ENCODE measurements at places on chromosomes 13 and 19.

DNA sequence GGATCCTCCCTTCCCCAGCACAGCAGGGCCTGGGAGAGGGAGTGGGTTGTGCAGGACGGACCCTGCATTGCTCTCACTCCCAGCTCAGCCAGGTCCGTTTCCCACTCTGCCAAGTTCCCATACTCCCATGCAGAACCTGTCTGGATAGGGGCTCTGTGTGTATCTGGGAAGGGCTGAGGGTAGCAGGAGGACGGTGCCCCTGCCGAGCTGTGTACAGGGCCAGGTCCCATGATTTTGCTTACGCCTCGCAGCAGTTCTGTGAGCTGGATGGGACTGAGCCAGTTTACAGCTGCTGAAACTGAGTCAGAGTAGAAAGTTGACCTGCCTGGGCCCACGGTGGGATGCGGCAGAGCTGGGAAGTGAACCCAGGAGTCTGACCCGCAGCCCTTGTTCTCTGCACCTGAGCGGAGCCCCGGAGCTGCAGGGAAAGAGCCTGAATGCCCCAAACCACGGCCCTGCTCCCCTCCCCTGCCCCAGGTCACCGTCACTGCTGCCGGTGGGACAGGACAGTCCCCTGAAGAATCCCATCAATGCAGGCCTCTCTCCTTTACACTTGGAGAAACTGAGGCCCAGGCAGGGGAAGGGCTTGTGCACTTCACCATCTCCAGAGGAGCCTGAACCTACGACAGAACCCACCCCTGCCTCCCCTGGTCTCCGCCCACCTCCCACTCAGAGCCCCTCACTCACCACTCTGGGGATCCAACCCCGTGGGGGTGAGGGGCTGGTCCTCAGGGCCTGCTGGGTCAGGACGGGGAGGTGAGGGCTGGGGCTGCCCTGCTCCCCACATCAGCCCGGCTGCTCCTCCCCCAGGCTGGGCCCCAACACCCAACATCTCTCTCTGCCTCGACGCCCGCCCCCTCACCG lies 3.5 kb downstream of the LILRB5 start:
- DNase-seq: no peak

DNA sequence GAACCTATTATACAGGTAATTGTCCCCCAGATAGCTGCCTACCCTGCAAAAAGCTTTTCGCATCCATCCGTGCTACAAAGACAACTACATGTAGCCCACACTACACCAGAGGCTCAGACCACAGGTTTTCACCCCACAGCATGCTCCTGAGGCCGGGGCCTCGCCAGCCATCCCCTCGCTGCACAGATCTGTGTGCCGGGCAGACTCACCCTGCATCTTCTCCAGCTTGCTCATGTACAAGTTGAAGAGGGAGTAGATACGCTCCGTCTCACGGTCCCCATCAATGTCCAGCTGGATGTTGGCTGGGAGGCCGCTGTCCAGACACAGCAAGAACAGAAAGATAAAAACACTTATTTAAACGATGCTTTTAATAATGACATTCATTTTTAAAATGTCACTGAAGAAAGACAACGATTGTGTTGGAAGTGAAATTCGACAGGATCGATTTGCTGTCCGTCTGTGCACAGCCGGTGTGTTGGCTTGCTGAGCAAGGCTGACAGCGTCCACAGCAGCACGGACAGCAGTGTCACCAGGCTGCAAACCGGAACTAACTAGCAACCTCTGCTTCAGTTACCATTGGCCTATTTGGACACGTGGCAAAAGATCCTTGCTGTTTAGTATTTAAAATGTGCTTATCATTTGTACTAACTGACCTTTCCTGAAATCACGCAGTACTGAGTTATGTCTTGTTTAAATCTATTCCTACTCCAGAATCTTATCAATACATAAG lies 18.6 kb upstream of the C13orf46 start:
- no peak for DNase-seq

GRCh38 chr19:996051-996838 lies 4.0 kb upstream of the GRIN3B start:
- peak; percentile 69 for DNase-seq

GRCh38 chr19:47658431-47659348 lies 49.8 kb downstream of the BICRA start:
- DNase-seq: no peak

GRCh38 chr13:51906581-51906980 lies 44.8 kb downstream of the CCDC70 start:
- no peak for DNase-seq

DNA sequence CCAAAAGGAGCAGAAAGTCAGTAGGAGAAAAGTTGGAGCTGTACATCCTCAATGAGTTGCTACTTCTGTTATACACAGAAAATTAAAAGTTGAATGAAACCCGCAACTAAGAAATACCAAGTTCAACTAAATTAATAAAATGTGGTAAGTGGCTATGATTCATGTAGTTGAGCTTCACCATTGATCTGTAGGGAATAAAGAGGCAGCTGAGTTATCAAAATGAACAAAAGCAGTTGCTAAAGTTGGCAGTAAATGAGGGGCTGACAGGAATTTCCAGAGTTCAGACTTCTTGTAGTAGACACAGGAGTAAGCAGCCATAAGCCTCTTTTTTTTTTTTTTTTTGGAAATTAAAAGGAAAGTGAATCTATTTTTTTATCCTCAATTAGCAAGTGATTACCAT lies 234.6 kb downstream of the POSTN start:
- DNase-seq: no peak

DNA sequence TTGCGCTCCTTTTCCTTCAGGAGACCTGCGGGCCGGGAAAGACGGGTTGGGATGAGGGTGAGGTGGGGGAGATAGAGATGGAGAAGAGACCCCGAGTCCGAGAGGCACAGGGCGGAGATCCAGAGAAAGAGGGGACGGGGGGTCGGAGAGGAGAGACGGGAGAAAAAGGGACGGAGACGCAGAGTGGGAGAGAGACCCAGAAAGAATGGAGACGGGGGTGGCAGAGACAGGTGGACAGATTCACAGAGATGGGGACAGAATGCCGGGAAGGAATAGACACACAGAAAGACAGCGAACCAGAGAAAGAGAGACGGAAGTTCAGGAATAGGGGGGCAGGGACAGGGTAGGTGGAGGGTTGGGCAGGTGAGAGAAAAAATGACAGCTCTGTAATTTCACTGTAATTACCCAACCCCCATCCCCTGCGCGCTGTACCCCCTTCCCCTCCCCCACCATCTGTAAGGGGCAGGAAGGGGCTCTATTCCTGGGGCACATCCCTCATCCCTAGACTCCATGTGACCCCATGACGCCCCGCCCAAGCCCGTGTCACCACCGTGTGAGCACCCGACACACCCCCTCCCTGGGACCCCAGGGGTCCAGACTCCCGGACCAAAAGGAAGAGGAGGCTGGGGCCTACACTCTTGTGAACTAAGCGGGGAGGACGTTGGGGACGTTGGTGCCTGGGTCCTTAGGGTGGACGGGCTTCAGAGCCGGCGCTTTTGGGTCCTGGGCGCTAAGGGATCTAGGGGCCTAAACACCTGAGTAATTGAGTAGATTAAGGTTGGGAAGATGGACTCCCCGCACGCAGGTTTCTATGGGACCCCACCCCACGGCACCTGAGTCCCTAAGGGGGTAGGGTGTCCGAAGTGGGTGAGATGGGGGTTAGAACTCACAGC lies 967 bp downstream of the DBP start:
- no peak for DNase-seq

DNA sequence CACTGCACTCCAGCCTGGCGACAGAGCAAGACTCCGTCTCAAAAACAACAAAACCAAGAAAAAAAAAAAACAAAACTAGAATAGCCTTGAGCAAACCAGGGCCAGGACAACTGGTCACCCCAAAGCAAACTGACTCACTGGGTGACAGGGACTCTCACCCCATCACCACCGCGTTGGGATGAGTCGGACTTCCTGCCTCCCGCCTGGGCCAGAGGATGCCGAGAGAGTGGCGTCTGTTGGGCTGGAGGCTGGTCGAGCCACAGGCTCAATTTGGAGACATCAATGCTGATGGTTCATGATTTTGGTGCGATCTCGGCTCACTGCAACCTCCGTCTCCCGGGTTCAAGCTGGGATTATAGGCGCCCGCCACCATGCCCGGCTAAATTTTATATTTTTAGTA lies 11.6 kb downstream of the TMPRSS9 start:
- no peak for DNase-seq

- no peak for DNase-seq
Measured at GRCh38 chr19:32673573-32673972, 1.4 kb downstream of the ANKRD27 start.

GRCh38 chr13:110576736-110577476 lies 15.4 kb upstream of the RAB20 start:
- DNase-seq: no peak

- DNase-seq: peak; percentile 44
Measured at GRCh38 chr19:6125571-6125989, 9.9 kb upstream of the ACSBG2 start.

- DNase-seq: no peak
Measured at GRCh38 chr19:51820011-51820410, 25.1 kb downstream of the FPR3 start.

DNA sequence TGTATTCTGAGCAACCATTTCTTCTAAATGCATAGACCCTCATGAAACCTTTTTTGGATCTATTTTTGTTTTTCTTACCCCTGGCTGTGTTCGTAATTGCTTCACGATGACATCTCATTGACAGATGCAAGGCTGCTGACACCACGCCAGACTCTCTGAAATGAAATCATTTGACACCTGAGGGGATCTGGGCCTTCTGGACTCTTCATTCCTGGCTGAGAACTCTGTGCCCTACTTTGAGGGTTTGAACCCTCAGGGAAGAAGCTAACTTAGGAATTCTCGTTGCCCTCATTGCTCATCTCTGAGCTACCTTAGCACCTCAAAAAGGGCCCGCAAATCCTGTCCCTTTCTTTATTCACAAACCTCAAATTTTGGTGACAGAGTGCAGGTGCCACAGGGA lies 40.5 kb upstream of the NBEA start:
- no peak for DNase-seq

DNA sequence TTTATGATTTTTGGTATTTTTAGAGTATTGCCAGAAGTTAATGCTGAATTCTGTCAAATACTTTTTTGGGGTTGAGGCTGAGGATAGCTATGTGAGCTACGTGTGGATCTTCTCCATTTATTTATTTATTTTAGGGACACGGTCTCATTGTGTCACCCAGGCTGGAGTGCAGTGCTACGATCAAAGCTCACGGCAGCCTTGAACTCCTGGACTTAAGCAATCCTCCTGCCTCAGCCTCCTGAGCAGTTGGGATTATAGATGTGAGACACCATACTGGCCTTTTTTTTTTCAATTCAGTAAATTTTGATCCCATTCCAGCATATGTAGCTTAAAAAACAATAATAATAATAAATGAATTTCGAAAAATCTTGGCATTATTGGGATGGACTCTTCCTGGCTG lies 21.1 kb downstream of the ING1 start:
- DNase-seq: no peak

DNA sequence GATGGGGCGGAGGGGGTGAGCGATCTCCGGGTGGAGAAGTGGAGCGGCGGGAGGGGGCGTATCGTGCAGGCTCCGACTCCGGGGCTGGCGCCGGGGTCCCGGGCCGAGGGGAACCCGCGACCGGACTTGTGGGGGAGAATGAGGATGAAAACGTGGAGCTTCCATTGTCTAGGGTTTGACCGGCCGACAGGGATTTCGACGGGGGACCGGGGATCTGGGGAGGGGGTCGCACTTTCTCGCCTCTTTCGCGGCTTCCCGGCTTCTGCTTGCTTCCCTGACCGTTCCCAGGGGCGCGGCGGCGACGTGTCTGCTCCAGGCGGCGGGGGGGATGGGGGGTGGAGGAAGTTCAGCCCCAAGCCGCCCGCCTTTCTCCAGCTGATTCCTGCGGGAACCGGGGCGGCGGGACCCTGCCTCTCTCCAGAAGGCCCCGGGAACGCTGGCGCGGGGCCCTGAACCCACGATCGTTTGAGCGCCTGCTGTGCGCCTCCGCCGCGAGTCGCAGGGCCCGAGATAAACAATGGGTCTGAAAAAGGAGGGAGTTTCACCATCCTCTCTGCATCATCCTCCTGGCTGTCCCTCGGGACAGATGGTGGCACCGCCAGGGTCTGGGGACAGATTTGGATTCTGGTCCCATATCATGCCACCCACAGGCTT lies 790 bp downstream of the TPM4 start:
- no peak for DNase-seq

GRCh38 chr13:71089056-71089455 lies 777.9 kb downstream of the DACH1 start:
- DNase-seq: no peak

DNA sequence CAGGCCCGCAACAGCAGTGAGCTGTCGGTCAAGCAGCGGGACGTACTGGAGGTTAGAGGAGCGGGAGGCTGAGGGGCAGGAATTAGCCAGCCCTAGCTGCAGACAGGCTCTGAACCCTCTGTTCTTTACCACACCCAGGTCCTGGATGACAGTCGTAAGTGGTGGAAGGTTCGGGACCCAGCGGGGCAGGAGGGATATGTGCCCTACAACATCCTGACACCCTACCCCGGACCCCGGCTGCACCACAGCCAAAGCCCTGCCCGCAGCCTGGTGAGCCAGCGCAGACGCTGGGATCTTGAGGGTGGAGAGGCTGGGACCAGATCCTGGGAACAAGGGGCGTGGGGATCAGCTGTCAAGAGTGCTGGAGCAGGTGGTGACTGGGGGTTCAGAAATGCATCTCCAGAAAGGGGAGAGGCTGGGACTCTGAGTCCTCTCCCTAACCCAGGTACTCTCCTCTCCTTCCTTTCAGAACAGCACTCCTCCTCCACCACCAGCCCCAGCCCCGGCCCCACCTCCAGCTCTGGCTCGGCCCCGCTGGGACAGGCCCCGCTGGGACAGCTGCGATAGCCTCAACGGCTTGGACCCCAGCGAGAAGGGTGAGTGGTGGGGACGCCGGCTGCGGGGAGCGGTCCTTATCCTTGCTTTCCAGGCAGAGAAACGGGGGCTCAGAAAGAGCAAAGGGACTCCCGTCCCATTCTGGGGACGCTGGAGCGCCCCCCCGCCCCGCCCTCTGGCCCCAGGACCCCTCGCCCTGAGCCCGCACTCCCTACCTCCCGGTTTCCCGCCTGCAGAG lies 10.4 kb downstream of the EPS8L1 start:
- DNase-seq: no peak

DNA sequence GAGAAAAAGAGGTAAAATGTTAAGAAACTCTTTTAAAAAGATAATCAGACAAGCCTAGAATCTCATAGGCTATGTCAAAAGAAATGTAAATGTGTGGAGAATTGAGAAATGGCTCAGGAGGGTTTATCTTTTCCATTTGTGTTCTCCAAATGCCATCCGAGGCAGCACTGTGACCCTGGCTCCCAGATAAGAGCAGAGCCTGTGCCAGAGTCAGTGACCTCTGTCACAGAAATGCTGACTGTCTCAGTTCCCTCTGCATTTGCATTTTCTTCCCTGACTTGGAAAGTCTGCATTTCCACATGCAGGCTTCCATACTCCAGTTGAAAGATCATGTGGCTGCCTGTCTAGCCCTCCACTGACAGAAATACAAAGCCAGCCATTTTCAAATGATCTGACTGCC lies 42.0 kb downstream of the SERTM1 start:
- no peak for DNase-seq

DNA sequence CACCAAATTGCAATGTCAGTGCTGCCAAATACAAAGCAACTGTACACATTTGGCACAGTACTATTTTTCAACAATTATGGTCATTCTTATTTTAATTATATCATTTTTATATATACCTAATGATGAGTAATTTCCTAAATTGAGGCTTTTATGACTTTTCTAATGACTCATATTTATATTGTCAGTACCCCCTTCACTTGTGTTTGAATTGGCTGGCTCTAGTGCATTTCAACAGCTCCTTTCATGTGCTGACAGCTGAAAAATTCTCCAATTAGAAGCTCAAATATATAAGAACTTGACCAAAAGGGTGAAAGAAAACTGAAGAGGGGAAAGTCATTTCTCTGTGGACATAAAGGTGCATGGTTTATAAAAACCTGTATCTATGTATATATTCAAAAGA lies 263.3 kb downstream of the SLITRK1 start:
- DNase-seq: no peak
